Stimulated activated CD8-positive, alpha-beta memory T cell treated with anti-CD3 and anti-CD28 coated beads, Interleukin-7, amount 100 ng/mL, for 4 hours (primary cell): ENCODE measurements at places on chromosomes 2 and 18.

GRCh38 chr2:215729985-215730620 is 283.2 kb downstream of the MREG start:
- DNase-seq: no peak

DNA sequence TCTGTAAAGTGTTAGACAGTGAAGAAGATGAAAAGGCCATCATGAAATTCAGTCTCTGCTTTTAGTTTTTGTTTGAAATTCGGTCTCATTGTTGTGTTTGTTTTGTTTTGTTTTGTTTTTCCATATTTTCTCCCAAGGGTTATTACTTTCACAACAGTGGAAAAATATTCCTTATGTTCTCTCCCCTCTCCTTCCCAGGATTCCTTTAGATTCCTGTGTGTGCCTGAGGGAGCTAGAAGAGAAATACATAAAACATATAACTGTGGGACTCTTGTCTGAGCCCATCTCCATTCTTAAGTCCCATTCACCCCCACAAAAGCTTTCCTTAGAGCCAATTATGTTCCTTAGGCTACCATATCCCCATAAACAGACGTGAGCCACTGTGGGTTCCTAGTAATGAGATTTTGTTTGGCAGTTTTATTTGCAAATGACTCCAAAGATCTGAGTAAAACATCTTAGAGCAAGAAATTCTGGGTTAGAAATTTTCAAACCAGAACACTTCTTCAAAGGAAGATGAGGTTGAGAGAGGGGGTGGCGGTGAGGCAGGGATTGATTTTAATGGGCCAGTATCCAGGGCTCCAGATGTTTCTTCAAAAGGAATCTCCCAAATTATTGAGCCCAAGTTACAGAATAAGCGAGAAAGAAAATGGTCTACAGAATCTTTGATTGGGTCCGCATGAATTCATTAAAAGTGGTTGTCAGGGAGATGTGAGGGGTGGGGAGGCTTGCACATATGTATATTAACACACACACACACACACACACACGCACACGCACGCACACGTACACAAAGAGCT is 157.8 kb upstream of the TNP1 start:
- no peak for DNase-seq

DNA sequence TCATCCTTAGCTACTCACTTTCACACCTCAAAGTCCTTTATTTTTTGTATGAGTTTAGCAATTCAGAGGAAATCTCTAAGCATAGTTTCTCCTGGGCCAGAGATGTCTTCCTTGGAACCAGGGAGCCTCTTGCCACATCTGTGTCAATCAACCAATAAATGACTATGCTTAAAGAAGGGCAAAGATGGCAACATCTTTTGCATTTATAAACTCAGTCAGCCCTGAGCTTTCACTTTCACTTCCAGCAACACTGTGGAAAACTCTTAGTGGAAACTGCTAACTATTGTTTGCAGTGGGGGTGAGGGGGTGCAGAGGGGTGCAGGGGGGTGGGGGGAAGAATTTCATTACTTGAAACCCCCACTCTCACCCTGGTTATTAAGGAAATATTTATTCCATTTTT is 3.4 kb downstream of the ACVR1C start:
- DNase-seq: no peak

GRCh38 chr2:226622484-226622883 is 177.1 kb downstream of the IRS1 start:
- DNase-seq: no peak
